ENCODE measurements at places on chromosomes 12 and 14.

- no peak for DNase-seq
Measured at GRCh38 chr14:87567618-87568295, 425.2 kb downstream of the GALC start.

DNA sequence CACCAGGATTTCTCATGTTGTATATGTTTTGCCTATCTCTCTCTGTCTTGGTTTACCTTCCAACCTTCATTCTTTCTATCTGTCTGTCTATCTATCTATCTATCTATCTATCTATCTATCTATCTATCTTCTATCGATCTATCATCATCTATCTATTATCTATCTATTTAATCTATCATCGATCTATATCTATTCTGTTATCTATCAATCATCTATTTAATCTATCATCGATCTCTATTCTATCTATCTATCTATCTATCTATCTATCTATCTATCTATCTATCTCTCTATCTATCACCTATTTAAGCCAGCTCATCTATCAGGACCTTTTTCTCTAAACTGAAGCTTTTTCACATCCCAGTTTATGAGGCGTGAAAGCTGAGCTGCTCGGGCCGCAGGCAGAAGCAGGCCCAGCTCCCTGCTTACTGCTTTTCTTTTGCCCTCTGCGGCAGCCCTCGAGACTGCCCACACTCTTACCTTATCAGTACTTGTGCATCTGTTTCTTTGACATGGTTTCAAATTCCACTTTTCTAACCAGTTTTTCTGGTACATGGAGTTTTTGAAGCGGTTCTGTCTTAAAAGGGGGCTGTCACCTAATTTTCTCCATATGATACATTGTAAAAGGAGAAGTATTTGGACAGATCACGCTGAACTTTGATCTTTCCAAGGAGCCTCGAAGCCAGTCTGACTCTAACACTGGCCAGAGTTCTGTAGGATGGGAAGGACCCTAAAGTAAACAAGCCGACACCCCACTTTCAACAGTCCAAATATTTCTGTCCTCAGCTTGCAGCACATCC, 44.4 kb upstream of the GSG1 start:
- no peak for DNase-seq

DNA sequence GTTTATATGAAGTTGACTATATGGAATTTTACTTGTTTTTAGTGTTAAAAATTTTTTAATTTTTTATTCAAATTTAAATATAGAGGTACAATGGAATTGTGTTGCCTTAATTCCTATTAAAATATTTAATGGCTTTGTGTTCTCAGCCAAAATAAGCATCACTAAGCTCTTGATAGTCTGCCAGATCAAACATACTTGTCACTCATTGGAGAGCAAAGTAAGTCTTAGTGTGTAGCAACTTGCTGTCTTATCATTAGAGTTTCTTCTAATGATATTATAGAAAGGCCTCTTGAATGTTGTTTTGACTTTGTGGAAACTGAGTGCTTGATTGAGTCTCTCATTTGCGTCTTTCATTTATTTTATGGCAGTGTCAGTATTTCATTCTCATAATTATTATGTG, 10.7 kb downstream of the SFSWAP start:
- DNase-seq: no peak

- DNase-seq: no peak
Measured at GRCh38 chr14:72154645-72155378, 222.6 kb downstream of the RGS6 start.

GRCh38 chr14:58265401-58265800, 20.8 kb downstream of the PSMA3 start:
- no peak for DNase-seq

- DNase-seq: no peak
Measured at GRCh38 chr12:4860741-4861140, 49.0 kb upstream of the KCNA1 start.

DNA sequence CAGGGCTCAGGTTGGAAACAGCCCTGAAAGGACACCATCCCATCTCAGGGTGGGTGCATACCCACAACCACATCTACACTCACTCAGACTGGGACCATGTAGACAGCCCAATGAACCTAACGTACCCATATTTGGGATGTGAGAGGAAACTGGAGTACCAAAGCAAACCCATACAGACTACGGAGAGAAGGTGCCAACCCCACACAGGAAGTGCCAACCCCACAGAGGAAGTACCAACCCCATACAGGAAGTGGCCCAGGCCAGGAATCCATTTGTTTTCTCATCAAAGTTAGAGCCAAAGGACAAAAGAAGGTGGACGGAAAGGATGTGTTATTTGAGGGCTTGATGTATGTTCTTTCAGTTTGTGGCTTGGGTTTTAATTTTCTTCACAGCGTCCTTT, 19.5 kb upstream of the SPIC start:
- DNase-seq: no peak

DNA sequence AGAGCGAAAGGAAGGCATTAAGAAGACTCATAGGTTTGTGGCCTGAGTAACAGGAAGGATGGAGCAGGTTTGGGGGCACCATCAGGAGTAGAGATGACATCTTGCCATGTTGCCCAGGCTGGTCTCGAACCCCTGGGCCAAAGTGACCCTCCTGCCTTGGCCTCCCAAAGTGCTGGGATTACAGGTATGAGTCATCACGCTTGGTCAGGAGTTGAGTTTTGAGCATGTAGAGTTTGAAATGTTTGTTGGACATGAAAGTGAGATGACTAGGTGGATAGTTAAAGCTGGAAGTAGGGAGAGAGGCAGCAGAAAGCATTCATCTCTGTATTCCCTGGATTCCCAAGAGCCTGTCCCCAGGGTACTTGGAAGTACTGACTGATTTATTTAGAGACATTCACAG, 112.6 kb downstream of the ERC1 start:
- no peak for DNase-seq

- no peak for DNase-seq
Measured at GRCh38 chr12:127485528-127485927, 781.4 kb upstream of the TMEM132C start.

GRCh38 chr12:125143491-125143890, 78.3 kb downstream of the AACS start:
- no peak for DNase-seq

GRCh38 chr14:87934185-87934584, 58.8 kb downstream of the GALC start:
- DNase-seq: no peak

GRCh38 chr12:83389237-83389996, 702.7 kb downstream of the TMTC2 start:
- no peak for DNase-seq

GRCh38 chr12:68506619-68507018, 104.1 kb upstream of the RAP1B start:
- no peak for DNase-seq

DNA sequence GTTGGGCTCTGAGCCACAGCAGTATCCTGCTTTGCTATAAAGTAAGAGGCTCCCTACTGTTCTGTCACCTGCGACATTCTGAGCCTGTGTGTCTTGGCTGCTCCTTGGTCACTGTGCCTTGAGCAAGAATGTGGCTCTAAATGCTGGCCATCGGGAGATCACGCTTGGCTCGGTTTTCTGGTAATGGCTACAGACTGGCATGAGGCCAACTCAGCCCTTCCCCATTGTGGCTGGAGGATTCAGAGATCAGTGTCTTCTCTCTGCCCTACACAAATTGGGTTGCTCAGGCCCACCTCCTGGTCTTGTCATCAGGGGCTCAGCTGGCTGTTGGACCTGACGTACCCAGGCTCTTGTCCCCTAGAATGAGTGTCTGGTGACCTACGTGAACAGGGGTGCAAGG, 94.5 kb downstream of the PLXNC1 start:
- DNase-seq: no peak

GRCh38 chr12:114769634-114770033, 85.7 kb upstream of the TBX3 start:
- no peak for DNase-seq

GRCh38 chr12:62268956-62269355, 8.8 kb downstream of the USP15 start:
- no peak for DNase-seq

- DNase-seq: peak; percentile 42
Measured at GRCh38 chr12:95848575-95849388, 10.0 kb upstream of the SNRPF start.

DNA sequence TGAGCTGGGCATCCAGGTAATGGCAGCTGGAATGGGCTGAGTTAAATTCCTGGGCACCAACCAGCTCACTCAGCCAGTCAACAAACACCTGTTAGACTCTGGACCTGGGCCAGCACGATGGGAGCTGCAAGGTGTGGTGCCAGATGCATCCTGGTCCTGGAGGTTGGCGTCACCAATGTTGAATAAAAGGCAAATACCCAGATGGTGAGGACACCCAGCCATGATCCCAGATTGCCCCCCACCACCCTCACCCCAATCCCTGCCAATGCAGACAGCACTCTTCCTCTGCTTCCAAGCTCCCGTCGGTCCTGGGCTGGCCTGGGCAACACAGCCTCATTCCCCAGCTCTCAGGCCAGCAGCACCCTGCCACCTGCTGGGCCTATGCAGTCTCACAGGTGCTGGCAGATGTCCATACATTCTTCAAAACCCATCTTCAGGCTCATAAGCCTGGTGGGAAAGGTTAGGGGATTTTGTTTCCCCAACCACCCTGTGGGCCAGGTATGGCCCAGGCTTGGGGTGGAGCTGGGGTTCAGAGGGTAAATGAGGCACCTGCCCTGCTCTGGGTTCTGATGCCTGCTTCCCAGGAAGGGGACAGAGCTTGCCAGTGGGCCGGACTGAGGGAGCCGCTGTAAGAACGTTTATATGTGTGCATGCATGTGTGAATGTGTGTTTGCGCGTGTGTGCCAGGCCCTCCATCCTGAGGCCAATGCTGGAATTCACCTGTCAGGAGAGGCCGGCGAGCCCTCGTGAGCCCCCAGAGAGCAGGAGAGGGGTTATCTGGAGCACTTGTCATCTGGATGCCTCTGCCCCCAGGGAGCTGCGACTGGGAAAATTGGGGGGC, 58.0 kb downstream of the LGMN start:
- peak; percentile 48 for DNase-seq

- no peak for DNase-seq
Measured at GRCh38 chr12:111792155-111792855, 25.6 kb downstream of the ALDH2 start.

- DNase-seq: no peak
Measured at GRCh38 chr14:103194256-103195045, 71.2 kb downstream of the TNFAIP2 start.

DNA sequence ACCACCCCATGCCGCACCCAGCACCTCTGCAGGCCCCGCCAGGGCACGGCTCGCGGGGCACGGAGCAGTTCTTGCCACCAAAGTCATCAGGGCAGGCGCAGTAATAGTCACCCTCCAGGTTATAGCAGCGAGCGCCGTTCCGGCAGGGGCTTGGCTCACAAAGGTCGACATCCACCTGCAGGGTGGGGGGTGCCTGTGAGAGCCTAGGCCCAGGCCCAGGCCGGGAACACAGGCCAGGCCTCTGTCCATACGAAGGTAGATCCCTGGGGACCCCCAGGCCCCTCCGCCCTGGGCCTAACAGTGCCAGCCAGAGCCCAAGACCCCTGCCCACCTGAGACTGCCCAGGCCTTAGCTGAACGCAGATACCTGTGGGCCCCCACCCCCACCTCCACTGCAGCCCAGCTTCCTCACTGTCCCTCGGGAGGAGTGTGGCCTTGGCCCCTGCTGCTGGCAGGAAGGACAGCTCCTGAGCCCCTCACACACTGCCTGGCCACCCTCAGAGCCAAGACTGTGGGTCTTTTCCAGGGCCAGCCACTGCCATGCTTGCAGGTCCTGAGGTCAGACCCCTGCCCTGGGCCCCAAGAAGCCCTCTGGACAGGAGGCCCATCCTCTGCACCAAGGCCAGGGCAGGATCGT, 19.3 kb downstream of the JAG2 start:
- no peak for DNase-seq

DNA sequence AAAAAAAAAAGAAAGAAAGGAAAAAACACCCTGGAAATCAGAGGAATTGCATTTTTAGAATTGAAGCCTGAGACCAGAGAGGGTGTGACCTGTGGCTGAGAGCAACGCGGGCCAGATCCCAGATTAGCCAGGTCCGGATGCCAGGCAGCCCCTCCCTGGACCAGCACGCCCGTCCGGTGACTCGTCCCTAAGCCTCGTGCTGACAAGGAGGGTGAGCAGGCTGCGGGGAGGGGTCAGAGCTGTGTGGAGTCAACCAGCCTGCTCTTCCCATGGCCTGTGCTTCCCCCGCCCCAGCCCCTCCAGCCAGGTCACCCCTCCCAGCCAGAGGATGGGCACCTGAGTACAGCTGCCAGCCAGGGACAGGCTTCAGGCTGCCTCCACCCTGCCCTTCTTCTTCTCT, 4.2 kb upstream of the KLC1 start:
- DNase-seq: no peak

DNA sequence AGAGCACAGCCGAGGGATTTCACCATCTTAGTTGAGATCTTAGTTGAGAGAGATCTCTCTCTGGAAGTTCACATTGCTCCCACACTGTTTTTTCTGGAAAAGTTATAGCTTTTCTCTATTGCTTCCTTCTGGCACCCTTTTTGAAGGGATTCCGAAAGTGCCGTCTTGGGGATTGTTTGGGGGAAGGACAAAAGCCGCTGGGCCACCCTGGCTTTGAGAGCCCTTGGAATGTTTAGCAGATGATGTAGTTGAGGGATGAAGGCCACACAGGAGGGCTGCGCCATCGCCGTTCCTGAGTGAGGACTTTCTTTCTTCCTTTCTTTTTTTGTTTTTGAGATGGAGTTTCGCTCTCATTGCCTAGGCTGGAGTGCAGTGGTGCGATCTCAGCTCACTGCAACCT, 17.7 kb downstream of the PLEKHG3 start:
- no peak for DNase-seq

DNA sequence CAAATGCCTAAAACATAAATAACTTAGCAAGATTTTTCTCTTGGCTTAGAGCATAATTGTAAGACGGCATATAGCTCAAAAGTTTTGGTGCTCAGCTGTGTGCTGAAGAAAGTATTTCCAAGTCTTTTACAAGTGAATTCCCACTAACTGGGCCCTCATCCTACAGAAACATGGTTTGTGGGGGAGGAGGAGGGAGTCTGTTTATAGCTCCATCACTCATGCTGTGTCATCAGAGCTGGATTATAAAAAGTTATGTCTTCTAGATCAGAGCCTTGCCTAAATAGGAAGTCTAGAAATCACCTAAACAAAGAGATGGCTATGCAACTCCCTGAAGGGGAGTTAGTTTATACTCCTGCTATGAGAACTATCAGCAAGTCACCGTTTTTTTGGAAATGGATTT, 65.9 kb upstream of the OTOGL start:
- DNase-seq: no peak

Measured in NCI-H774 (cell line).